GM03348 (cell line): ENCODE measurements at places on chromosomes 3 and 15.

DNA sequence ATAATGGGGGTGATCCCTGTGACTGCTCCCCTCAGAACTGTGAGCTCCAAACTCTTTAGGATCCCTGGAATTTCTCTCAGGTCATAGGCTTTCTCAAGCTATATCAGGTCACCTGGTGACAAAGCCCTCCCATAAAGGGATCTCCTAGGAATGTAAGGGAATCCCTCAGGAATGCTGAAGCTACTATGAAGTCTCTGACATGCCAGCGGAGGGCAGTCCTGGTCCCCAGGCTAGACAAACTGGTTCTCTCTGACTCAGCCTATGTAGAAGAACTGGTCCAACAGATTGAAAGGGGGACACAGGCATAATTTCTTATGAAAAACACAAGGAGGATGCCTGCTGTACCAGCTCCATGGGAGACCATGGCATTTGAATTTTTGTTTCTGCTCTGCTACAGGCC, 6.7 kb downstream of the LPCAT4 start:
- no peak for DNase-seq

- DNase-seq: no peak
These were observed 111.3 kb upstream of the ARRDC4 start for GRCh38 chr15:97849183-97849582.

DNA sequence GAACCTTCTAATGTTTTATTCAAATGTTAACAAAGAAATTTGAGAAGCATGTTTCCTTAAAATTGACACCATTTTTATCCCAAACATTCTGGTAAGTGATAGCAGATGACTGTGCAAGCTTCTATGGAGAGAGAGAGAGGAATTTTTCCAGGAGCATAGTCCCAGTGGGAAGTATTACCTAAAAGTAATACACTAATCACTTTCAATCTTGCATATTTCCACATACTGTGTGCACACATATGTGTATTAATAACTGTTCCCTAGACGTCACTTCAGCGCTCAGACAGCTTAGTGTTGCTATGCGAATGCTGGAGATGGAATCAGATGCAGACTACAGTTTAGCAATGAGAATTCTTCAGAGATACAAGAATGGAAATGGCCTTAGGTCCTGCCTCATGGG, 424.3 kb upstream of the TPRG1 start:
- peak; percentile 9 for DNase-seq

DNA sequence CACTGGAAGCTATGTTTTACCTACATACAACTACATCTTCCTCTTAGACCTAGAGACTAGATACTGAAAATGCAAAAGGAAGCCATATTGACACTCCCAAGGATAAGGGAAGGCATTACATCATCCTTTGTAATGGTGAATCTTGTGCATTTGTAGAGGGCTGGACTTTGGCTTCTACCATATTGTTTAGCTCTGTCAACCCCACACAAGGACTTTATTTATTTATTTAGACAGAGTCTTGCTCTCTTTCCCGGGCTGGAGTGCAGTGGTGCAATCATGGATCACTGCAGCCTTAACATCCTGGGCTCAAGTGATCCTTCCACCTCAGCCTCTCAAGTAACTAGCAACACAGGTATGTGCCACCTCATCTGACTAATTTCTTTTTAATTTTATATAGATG, 331.5 kb upstream of the TPRG1 start:
- no peak for DNase-seq

DNA sequence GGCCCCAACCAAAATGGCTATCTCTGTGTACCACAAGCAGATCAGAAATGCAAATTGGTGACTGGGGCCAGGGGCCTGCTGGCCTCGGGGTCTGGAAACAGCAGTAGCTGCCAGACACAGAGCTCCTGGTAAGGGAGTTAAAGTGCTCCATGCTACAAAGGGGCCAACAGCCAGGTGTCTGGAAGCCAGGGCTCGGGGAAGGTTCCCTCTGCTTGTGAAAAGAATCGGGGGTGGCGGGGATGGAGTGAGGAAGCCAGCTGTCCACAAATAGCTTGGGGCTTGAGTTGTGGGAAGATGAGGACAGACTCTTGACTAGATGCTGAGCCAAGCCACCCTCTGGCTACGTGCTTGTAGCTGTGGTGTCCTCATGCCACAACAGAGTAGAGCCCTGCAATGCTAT, 39.3 kb downstream of the CHRD start:
- DNase-seq: no peak

DNA sequence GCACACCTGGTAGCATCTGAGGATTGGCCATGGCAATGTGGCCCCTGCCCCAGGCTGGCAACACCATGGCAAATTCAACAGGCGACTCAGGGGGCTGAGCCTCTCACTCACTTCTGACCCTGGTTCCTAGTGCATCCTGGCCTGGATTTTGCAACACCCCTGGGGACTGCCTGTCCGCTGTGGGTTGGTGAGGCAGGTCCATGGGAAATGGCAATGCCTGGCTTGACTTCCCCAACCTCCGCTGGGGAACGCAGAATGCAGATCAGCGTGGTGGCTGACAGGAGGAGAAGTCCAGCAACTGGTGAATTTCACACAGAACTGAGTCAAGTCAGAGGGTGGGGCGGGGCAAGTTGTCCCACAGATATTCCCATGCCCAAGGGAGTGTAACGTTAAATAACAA, 3.9 kb upstream of the PSTPIP1 start:
- no peak for DNase-seq

GRCh38 chr15:93027413-93027812, 61.6 kb downstream of the RGMA start:
- no peak for DNase-seq

DNA sequence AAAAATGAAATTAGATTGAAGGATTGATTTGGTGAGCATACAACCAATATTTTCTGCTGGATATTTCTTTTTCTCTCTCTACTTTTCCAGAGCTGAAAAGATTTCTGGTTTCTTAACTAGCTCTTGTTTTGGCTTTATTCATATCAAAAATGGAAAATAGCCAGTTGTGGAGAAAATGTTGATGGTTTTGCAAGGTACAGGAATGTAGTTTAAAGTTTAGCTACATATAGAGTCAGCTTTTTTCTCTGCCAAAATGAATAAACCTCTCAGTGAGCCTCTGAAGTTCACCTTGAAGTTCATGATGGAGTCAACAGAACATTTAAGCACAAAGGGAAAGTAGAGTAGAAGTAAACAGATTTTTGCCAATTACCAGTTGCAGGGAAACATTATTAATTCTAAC, 720.5 kb upstream of the ALCAM start:
- no peak for DNase-seq
